ENCODE measurements at places on chromosomes 16 and 17. TPM values are rescaled to one million over a fixed set of nuclear protein-coding genes. Genes with fewer than 3 reads are reported as not detected.

DNA sequence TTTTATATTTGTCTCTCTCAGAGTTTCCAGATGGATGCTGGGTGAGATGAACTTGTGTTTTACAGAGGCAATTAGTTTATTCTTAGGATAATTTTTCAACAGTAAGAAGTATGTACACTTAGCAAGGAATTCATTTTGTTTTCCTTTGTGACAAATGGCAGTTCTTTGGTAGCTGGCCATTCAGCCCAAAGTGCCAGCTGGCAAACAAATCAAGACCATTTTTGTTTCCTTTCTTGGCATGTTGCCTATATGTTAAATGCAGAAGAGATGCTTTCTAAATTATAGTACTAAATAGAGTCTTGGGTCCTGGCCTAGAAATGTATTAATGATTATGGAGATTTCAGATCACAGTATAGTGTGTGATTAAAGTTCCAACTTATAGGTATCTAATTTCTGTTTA, 337.1 kb downstream of the CNTNAP4 start:
- no peak overlapping the region for H3K27ac ChIP-seq
- no peak overlapping the region for H3K4me3 ChIP-seq
- no peak for DNase-seq
- no peaks in the 10 kb centered on the region for H3K27me3 ChIP-seq

- no peak overlapping the region for H3K4me3 ChIP-seq
- H3K27ac ChIP-seq, result peak overlapping the region; percentile 66
- peaks cover 73% of the 10 kb centered on the region for H3K4me1 ChIP-seq
- no peaks in the 10 kb centered on the region for H3K27me3 ChIP-seq
- peaks cover 3% of the 10 kb centered on the region for H3K36me3 ChIP-seq
Measured at GRCh38 chr17:35079547-35080423, 16.3 kb upstream of the RFFL start.

DNA sequence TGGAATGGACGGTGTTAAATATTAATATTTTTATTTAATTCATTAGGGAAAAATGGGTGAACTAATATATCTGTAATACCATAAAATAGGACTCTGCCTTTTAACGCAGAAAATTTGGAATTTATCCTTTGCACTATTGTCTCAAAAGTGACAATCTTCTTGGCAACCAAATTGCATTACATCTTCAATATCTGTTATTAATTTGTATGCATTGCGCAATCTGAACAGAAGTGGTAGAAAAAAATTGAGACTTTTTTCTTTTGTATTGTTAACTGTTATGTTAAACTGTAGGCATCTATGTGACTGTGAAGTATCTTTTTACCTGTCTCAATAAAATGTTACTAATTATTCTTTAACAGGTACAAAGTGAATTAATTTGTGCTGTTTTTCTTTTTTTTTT, 55.6 kb downstream of the PPM1E start:
- no peaks in the 10 kb centered on the region for H3K4me1 ChIP-seq
- H3K27me3 ChIP-seq, result peaks cover 10% of the 10 kb centered on the region
- no peak for DNase-seq
- no peak overlapping the region for H3K4me3 ChIP-seq
- H3K27ac ChIP-seq, result no peak overlapping the region

DNA sequence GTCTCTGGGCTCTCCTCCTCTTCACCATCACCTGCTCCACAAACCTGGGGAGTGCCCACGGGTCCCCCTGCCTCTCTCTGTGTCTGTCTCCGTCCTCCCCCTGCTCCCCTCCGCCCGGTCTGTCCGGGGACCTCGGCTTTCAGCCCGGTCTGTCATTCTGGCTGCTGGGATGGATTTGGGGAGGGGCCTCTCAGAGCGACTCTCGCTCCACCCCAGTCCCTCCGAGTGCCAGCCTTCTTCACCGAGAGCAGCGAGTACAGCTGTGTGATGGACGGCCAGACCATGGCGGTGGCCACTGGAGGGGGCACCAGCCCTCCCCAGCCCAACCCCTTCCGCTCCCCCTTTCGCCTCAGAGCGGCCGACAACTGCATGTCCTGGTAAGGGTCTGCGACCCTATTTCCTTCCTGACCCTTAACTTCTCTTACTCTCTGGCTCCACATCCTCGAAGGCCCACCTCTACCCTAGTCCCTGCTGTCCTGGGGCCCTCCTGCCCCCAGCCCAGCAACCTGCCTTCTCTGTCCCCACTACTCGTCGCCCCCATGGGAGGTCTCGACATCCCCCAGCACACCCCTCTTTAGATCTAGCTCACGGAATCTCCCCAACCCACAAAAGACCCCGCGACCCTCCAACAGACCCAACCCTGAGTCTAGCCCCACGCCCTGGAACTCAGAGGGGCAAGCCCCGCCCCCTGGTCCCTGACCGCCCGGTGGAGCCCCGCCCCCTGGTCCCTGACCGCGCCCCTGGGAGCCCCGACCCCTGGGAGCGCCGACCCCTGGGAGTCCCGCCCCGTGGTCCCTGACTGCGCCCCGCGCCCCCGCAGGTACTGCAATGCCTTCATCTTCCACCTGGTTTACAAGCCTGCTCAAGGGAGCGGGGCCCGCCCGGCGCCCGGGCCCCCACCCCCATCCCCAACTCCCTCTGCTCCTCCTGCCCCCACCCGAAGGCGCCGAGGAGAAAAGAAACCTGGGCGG, 5.6 kb upstream of the CXCL16 start:
- no peak overlapping the region for H3K27ac ChIP-seq
- DNase-seq, result no peak
- H3K36me3 ChIP-seq, result no peaks in the 10 kb centered on the region
- peaks cover 20% of the 10 kb centered on the region for H3K27me3 ChIP-seq
- H3K4me1 ChIP-seq, result peaks cover 24% of the 10 kb centered on the region

- no peaks in the 10 kb centered on the region for H3K4me1 ChIP-seq
- no peak overlapping the region for H3K27ac ChIP-seq
- H3K4me3 ChIP-seq, result no peak overlapping the region
- H3K27me3 ChIP-seq, result no peaks in the 10 kb centered on the region
Measured at GRCh38 chr16:12258861-12259645, 282.5 kb downstream of the SNX29 start.

DNA sequence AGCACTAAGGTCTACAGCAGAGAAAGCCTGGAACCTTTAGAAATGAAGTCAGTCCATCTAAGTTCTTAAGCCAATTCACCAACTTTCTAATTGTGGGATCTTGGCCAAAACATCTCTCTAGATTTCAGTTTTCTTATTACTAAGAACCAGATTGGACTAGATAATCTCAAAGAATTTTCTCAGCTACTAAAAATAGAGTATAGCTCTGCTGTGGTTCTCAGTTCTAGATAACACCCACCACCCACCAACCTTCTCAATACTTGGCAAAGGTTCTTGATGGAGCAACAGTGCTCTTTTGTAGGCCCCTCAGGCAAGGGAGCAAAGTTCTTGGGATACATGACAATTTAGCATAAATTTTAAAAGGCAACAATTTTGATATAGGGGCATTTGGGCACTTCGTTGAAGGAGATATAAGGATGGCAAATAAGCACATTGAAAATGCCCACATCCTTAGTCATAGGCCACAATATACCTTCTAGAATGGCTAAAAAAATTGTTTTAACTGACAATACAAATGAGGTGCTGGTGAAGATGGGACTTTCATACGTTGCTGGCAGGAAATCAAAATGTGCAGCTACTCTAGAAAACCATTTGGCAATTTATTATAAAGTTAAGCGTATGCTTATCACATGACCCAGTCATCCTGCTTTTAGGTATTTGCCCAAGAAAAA, 74.4 kb upstream of the TMEM132E start:
- peaks cover 11% of the 10 kb centered on the region for H3K4me1 ChIP-seq
- no peak for DNase-seq
- H3K27me3 ChIP-seq, result peaks cover 45% of the 10 kb centered on the region
- H3K4me3 ChIP-seq, result no peak overlapping the region

DNA sequence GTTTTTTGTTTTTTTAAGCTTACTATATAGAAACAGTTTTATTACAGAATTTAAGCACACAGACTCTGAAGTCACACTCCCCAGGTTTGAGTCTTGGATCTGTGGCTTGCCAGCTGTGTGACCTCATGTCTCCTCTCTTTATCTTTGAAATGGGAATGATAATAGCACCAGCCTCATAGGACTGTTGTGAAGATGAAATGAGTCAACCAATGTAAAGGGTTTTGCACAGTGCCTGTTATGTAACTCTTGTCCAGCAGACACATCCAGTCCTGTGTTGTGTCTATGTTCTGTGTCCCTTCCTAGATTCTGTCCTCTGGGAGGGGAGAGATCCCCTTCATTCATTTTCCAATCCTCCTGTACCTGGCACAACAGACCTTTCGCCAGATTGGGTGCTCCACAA, 3.1 kb upstream of the CPD start:
- no peaks in the 10 kb centered on the region for H3K27me3 ChIP-seq
- no peak overlapping the region for H3K27ac ChIP-seq
- H3K36me3 ChIP-seq, result no peaks in the 10 kb centered on the region

GRCh38 chr16:81652798-81653505, 126.1 kb upstream of the PLCG2 start:
- no peak for DNase-seq
- H3K4me1 ChIP-seq, result no peaks in the 10 kb centered on the region
- H3K27me3 ChIP-seq, result no peaks in the 10 kb centered on the region
- no peak overlapping the region for H3K4me3 ChIP-seq
- H3K36me3 ChIP-seq, result peaks cover 6% of the 10 kb centered on the region

DNA sequence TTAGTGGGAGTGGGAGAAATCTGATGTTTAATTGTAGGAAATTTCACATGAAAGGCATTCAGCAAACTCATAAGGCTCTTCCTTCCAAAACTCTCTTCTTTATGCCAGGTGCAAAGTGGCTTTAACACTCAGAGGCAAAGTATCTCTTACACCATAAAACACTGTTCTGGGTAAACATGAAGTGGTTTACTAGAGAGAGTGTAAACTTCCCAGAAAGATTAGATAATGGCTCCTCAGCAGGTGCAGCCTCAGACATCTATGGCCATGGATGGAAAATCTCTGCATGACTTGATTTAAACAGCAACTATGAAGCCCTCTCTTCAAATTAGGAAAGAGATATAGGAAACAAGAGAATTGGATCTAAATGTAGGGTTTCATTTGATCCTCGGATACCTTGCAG, 583.1 kb upstream of the SALL1 start:
- no peaks in the 10 kb centered on the region for H3K4me1 ChIP-seq
- no peaks in the 10 kb centered on the region for H3K27me3 ChIP-seq
- H3K36me3 ChIP-seq, result no peaks in the 10 kb centered on the region
- DNase-seq, result no peak
- no peak overlapping the region for H3K27ac ChIP-seq
- no peak overlapping the region for H3K4me3 ChIP-seq

DNA sequence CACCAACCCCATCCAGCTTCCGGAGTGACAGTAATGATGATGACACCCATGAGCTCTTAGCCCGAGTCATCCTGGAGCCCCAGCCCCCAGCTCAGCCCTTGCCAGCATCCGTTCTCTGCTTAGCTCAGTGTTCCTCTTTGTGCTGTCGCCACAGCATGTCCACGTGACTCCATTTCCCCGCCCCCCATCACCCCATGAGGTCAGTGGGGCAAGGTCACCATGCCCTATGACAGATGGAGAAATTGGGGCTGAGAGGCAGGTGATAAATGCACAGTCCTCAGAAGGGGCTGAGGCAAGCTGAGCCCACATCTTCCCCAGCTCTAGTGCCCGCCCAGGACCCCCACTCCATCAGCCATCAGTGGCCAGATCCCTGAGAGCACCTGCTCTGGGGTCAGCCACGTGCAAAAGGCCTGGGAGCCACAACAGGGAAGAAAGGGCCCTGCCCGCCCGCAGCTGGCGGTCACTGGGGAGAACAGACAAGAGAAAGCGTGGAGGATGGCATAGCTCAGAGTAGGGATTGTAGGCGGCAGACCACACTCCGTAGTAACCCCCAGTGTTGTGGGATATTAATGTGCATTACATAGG, 17.1 kb downstream of the ITGB4 start:
- no peaks in the 10 kb centered on the region for H3K27me3 ChIP-seq
- H3K4me3 ChIP-seq, result no peak overlapping the region
- peak overlapping the region; percentile 55 for H3K27ac ChIP-seq
- peak; percentile 61 for DNase-seq
- H3K36me3 ChIP-seq, result no peaks in the 10 kb centered on the region

GRCh38 chr16:74500907-74501306, 79.6 kb upstream of the CLEC18B start:
- no peak for DNase-seq
- peaks cover 7% of the 10 kb centered on the region for H3K4me1 ChIP-seq
- H3K27me3 ChIP-seq, result no peaks in the 10 kb centered on the region

GRCh38 chr16:78034530-78034929, 12.2 kb downstream of the CLEC3A start:
- no peak overlapping the region for H3K4me3 ChIP-seq
- DNase-seq, result peak; percentile 48
- H3K27ac ChIP-seq, result no peak overlapping the region
- H3K4me1 ChIP-seq, result peaks cover 16% of the 10 kb centered on the region
- H3K27me3 ChIP-seq, result peaks cover 7% of the 10 kb centered on the region

DNA sequence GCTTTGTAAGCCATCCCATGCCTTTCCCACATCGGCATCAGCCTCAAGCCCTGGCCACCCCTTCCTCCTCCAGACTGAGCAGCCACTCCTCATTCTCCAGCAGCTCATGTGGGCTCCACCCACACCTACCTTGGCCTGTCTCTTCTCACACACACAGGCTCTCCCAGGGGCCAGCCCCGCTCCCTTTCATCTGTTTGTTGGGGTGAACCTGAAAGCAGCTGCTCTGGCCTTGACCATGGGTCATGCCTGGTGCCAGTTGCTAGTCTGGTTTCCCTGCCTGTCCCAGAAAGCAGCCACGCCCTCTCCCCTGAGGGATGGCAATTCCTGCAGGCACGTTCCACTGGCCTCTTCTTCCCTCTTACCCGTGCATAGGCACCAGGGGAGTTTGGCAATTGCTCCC, 11.4 kb upstream of the TMEM238L start:
- DNase-seq, result no peak
- no peak overlapping the region for H3K27ac ChIP-seq
- no peaks in the 10 kb centered on the region for H3K4me1 ChIP-seq
- no peak overlapping the region for H3K4me3 ChIP-seq
- no peaks in the 10 kb centered on the region for H3K36me3 ChIP-seq
- H3K27me3 ChIP-seq, result peaks cover 2% of the 10 kb centered on the region

- peaks cover 4% of the 10 kb centered on the region for H3K27me3 ChIP-seq
- no peak overlapping the region for H3K4me3 ChIP-seq
- H3K27ac ChIP-seq, result no peak overlapping the region
- no peaks in the 10 kb centered on the region for H3K4me1 ChIP-seq
- H3K36me3 ChIP-seq, result no peaks in the 10 kb centered on the region
Measured at GRCh38 chr16:66205287-66206231, 160.9 kb upstream of the CDH5 start.

GRCh38 chr16:79982862-79983261, 382.3 kb upstream of the MAF start:
- peaks cover 4% of the 10 kb centered on the region for H3K27me3 ChIP-seq
- H3K4me1 ChIP-seq, result no peaks in the 10 kb centered on the region
- DNase-seq, result no peak
- H3K27ac ChIP-seq, result no peak overlapping the region
- H3K36me3 ChIP-seq, result no peaks in the 10 kb centered on the region
- no peak overlapping the region for H3K4me3 ChIP-seq

GRCh38 chr17:62626719-62627218, 701 bp upstream of the MRC2 start:
- peaks cover 26% of the 10 kb centered on the region for H3K4me1 ChIP-seq
- H3K27me3 ChIP-seq, result peaks cover 15% of the 10 kb centered on the region
- H3K4me3 ChIP-seq, result peak overlapping the region; percentile 80
- H3K36me3 ChIP-seq, result no peaks in the 10 kb centered on the region
- H3K27ac ChIP-seq, result no peak overlapping the region

Gene TVP23A
- 0.09 TPM for total RNA-seq

Gene BCAR1
- 0.98 TPM for total RNA-seq

Gene PPP1R27
- not detected for total RNA-seq

Gene STH
- not detected for total RNA-seq

Gene CCT6B
- 0.95 TPM for total RNA-seq

Gene ZNF750
- not detected for total RNA-seq

Gene KREMEN2
- not detected for total RNA-seq

Gene MYCBPAP
- total RNA-seq, result 1.4 TPM

Data from activated CD4-positive, alpha-beta T cell treated with anti-CD3 and anti-CD28 coated beads for 36 hours (primary cell).